ENCODE measurements at places on chromosomes 6 and 20.

DNA sequence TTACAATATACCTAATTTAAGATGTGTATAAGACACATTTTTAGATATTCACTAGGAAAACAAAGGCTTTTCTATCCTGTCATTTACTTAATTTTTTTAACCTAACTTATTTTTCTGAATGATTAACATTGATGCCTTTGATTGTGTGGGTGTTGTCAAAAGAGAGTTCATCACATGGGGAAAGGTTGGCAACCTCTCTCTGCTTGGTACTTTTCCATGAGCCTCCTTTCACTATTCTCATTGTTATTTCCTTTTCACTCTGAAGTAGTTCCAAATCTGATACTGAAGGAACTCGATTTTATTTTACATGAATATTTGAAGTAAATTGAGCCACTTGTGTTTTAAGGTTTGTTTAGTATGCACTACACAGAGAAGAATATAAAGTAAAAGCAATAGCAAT lies 35.9 kb downstream of the TPD52L1 start:
- DNase-seq = no peak

DNA sequence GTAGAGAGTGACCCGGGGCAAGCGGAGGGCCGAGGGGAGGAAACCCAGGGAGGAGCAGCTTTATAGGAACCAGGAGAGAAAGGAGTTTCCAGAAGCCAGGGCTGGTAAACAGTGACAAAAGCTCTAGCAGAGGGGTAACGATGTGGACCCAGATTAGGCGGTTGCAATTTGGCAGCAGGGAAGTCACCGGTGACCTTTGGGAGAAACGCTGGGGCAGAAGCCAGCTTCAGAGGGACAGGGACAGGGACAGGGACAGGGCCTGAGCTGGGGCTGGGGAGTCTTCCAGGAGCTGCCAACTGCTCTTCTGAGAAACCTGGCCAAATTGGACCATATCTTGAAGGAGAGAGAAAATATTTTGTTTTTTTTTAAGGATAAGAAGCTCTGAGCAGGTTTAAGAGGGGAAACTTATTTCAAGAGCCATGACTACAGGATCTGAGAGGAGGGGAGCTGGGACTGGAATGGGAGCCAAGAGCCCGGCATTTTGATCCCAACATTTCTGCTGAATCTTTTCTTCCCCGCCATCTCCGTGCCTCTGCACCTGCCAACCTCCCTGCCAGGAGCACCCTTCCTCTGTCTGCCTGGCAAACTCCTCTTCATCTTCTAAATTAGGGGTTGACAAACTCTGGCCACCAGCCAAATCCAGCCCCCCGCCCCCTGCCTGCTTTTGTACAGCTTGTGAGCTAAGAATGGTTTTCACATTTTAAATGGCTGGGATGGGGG lies 22.6 kb upstream of the PREX1 start:
- DNase-seq = no peak

- DNase-seq = no peak
Observed at GRCh38 chr20:14525426-14525825, 188.0 kb upstream of the FLRT3 start.

DNA sequence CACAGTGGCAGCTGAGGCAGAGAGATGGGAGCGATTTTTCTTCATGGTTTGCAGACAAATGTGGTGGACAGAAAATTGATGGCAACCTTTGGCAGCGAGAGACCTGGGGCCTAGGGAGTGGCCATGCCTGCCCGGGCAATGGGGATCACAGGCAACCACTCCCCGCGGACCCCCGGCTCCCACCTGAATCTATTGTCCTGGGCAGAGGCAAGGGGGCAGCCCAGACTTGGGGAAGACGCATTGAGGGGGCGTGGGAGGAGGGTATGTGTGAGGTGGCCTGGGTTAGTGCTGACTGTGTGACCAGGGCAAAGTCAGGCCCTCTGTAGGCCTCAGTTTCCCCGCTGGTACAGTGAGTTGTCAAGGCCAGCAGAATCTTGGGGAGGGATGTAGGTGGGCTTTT lies 53.6 kb upstream of the BLCAP start:
- DNase-seq = no peak

- no peak for DNase-seq
Observed at GRCh38 chr20:46804126-46804525, 90.5 kb upstream of the EYA2 start.

GRCh38 chr6:5525209-5525608 lies 263.9 kb downstream of the FARS2 start:
- no peak for DNase-seq

DNA sequence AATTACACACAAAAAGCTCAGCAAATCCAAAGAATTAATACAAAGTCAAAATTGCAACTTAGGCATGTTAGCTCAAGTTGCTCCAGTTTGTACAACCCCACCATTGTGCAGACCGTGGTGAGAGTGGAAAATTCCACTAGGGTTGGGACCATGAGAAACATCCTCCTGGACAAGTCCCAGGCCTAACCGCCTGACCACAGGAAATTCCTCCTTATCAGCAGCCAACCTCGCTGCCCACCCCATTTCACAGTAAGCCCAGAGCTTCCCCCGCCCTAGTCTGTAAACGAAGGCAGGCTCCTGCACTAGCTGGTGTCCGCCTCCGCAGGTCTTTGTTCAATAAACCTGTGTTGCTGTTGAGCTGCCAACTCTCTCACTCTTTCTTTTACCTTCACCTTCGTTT lies 1023.3 kb downstream of the EYS start:
- no peak for DNase-seq

- no peak for DNase-seq
Observed at GRCh38 chr20:46703435-46703834, 6.0 kb upstream of the SLC2A10 start.

DNA sequence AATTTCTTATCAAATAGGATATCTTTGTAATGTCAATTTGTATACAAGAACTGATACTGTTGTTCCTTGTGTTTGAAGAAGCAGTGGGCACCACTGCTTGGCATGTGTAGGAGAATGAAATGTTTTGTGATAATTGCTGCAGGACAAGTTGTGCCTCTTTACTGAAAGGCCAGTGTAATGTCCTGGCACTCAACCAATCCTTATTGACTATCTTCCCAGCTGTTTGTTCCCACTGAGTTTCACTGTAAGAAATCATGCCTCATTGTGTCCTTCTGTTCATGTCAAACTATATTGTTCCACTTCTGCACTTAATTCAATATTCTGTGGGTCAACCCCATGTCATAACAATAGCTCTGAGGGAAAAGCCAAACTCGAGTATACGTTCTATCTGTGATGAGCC lies 136.1 kb upstream of the FAM83B start:
- no peak for DNase-seq

DNA sequence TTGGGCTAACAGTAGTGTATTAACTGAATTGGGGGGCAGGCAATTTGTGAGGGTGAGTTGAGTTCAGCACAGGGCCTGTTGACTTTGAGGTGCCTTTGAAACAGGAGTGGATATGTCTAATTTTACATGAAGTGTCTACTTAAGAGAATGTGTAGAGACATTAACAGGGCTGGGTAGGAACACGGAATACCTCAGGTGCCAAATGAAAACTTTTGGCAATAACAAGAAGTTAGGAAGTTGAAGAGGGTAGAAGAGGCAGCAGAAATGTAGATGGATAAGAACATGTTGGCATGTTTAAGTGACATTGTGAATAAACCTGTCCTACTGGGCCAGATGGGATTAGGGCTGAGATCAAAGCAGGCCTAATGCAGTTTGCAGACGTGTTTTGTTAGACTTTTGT lies 117.0 kb downstream of the SLC16A10 start:
- DNase-seq = no peak

- no peak for DNase-seq
Observed at GRCh38 chr6:106556368-106556960, 72.8 kb downstream of the RTN4IP1 start.

GRCh38 chr20:32807706-32808105 lies 12.0 kb upstream of the MAPRE1 start:
- no peak for DNase-seq

- DNase-seq = no peak
Observed at GRCh38 chr20:39645131-39645530, 683.0 kb downstream of the DHX35 start.

DNA sequence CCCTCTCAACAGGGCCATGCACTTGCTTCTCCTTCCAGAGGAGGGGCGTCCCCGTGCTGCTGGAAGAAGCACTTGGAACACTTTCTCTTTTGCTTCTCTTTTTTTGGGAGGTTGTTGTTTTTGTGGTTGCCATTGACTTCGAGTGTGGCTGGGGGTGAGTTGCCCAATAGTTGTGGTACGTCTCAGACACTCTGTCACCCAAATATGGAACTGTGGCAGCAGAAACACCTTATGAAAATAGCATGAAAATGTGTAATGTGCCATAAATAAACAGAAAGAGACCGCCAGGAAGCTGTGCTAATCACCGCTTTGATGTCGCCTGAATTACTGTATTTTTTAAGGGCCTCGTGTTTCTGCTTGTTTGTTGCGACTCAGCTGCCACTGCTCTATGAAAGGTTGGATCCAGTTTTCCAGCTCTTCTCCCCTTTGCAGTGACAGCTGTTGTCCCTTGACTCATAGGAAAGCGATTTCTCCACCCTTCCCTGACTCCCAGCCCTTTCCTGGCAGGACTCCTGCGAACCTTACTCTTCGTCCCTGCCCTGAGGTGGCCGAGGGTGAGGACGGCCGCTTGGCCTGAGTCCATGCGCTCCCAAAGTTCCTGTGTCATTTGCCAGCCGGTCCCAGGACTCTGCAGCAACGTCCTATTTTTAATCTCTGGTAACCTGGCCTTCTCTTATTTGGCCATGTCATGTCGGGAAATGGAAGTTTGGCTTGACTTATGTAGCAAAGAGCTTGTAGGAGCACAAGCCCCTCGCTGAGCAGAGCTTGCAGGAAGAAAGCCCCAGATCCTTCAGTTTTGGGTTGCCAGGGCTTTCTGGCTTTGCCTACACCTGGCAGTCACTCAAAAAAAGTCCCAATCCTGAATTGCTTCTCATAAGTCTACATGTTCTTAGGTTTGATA lies 694.6 kb downstream of the QKI start:
- DNase-seq = no peak

DNA sequence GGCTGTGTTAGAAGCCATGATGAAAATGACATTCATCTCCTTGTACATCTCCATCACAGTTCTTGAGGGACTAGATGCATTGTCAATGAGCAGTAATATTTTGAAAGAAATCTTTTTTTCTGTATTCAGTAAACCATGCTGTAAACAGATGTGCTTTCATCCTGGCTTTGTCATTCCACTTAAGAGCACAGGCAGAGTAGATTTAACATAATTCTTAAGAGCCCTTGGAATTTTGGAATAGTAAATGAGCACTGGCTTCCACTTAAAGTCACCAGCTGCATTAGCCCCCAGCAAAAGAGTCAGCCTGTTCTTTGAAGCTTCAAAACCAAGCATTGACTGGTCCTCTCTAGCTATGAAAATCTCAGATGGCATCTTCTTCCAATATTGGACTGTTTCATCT lies 197.8 kb upstream of the HDDC2 start:
- DNase-seq = no peak

DNA sequence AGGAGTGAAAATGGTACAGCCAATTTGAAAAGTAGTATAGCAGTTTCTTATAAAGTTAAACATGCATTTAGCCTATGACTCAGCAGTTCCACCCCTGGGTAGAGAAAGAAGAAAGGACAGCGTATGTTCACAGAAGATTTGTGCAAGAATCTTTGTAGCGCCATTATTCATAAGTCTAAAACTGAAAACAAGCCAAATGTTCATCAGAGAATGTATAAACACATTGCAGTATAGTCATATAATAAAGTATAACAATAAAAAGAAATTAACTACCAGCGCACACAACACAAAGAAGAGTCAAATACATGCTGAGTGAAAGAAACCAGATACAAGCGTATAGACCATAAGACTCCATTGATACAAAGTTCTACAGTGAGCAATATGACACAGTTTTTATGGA lies 294.0 kb downstream of the SAMD5 start:
- no peak for DNase-seq

DNA sequence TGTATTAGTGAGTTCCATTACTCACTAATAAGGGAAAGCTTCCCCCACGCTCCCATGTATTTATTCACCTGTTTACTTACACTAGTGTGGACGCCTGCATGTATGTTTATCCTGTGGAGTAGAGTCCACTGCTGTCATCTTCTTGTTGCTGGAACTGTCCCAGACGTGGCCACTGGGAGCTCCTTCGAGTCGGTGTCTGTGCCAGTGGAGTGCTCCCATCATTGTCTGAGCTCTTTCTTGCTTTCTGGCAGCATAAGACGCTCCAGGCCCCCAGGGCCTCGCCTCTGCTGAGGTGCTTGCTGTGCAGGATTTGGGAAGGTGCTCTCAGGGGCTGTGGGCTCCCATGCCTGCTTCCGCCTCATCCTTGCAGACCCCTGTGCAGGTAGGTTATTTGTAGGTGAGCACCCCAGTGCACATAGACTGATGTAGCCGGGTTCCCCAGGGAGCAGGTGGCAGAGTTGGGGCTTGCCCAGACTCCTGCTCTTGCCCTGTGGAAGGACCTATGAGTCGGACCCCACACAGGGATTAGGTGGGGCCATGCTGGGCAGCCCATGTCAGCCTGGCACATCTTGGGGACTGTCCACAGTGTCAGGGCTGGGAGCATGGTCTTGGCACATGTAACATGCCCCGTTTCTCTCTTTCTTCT lies 16.6 kb downstream of the PHACTR3 start:
- DNase-seq = no peak

- DNase-seq = no peak
Observed at GRCh38 chr20:58023346-58023745, 205.1 kb downstream of the ANKRD60 start.

- DNase-seq = no peak
Observed at GRCh38 chr6:37048403-37048850, 43.0 kb downstream of the FGD2 start.

GRCh38 chr20:16498526-16499253 lies 74.6 kb downstream of the KIF16B start:
- no peak for DNase-seq

DNA sequence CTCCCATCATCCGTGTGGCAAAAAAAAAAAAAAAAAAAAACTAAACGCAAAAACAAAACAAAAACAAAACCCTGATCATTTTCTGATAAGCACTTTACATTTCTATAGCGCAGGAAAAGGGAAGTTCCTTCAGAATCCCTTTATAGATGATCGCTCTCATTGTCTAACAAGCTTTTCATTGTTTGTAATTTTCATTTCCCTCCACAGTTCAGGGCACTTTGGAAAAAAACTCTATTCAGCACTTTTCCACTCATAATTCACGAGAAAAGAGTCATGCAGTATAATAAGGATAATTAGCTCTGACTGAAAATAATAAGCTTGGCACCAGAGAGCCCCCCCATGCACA lies 89.4 kb upstream of the ATXN1 start:
- DNase-seq = no peak

- DNase-seq = no peak
Observed at GRCh38 chr6:140711019-140711613, 1336.7 kb upstream of the CITED2 start.

GRCh38 chr20:45053430-45054351 lies 47.2 kb downstream of the KCNS1 start:
- DNase-seq = no peak

DNA sequence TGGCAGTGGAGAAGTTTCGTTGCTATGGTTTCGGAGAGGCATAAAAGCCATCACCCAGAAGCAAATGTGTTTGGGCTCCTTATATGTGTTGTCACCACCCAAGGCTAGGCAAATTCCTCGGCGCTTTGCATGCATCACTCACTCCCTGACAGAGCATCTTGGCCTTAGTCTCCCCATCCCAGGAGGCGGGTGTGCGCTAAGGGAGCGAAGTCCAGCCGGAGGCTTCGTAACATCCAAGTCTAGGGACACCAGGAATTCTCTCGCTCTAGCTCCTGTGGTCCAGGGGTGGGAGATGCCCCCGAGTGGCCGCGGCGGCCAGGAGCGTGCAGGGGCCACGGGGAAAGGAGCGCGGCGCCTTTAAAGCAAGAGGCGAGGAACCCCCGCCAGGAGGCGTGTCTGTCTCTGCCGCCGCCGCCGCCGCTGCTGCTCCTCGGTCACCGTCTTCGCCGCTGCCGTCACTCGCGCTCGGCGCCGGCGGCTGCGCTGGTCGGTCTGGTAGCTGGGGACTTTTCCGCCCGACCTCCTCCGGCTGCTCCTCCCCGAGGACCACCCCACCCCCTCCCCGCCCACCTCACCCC lies at the start of gene GRIK2:
Gene GRIK2, plus strand, starts transcription at position 458 of the 578 bp plus-strand sequence.
- no peak for DNase-seq
